ENCODE measurements at places on chromosomes 16 and 17.

- DNase-seq, result no peak
Measured at GRCh38 chr16:71623597-71623996, 2.4 kb upstream of the MARVELD3 start.

DNA sequence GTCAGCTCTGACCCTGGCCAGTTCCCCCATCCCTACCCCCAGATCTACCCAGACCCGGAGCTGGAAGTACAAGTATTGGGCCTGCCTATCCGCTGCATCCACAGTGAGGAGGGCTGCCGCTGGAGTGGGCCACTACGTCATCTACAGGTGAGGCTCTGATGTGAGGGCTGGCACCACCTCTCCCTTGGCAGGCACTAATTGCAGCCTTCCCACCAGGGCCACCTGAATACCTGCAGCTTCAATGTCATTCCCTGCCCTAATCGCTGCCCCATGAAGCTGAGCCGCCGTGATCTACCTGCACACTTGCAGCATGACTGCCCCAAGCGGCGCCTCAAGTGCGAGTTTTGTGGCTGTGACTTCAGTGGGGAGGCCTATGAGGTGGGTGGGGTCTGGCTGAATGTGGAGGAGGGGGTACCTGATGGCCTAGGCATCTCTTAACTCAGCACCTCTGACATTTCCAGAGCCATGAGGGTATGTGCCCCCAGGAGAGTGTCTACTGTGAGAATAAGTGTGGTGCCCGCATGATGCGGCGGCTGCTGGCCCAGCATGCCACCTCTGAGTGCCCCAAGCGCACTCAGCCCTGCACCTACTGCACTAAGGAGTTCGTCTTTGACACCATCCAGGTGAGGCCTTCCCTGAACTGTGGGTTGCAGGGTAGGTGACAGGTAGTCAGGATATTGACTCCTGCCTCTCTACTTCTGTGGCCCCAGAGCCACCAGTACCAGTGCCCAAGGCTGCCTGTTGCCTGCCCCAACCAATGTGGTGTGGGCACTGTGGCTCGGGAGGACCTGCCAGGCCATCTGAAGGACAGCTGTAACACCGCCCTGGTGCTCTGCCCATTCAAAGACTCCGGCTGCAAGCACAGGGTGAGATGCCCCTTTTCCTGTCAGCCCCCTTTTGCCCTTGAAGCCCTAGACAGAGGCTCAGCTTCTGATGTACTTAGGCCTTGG, 4.3 kb downstream of the TRAF4 start:
- DNase-seq, result no peak

DNA sequence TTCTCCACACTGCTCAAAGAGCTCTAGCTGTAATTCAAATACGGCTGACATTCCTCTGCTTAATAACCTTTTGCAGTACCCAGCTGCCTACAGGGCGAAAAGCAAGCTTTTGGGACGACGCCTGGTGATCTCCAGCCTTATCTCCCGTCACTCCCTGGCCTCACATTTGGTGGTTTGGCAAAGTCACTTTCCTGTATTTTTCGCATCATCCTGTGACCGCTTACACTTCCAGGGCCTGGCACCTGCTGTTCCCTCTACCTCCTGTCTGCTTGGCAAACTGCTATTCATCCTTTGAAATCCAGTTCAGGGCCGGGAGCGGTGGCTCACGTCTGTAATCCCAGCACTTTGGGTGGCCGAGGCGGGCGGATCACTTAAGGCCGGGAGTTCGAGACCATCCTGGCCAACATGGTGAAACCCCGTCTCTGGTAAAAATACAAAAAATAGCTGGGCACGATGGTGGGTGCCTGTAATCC, 2.7 kb upstream of the BHLHA9 start:
- DNase-seq, result no peak

DNA sequence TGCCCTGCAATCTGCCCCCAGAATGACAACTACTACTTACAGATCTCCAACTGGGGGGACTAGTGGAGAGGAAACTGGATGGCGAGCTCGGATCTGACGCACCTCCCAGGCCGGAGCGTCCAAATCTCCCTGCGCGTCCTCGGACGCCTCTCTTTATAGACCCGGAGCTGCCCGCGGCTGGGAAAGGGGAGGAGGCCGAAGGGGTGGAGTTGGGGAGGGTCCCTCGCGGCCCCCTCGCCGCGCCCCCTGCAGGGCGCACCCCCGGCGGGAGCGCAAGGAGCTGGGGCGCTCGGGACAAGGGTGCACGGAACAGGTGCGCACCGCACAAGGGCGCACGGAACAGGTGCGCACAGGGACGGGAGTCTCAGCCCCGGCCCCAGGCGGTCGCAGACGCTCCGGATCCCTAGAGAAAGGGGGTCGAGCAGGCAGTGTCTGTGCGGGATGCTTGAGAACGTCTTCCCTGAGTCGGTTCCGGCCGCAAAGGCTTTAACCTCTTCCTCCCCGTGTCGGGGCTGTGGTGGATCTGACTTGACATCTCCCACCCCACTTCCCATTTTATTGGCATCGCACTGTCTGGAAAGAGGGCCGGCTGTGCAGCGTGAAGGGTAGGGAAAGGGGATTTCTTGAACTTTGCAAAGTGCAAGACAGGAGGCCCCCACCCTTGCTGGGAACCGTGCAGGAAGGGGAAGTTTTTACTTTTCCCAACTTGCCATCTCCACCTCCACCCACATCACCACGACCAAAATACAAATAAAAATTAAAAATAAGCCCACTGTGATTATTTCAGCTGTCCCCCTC, at the start of gene MYH11:
Gene MYH11 (minus strand): TSS at position 128 of the 798 bp plus-strand sequence. CDS start 18,776 bp downstream, outside the sequence.
- DNase-seq, result no peak

DNA sequence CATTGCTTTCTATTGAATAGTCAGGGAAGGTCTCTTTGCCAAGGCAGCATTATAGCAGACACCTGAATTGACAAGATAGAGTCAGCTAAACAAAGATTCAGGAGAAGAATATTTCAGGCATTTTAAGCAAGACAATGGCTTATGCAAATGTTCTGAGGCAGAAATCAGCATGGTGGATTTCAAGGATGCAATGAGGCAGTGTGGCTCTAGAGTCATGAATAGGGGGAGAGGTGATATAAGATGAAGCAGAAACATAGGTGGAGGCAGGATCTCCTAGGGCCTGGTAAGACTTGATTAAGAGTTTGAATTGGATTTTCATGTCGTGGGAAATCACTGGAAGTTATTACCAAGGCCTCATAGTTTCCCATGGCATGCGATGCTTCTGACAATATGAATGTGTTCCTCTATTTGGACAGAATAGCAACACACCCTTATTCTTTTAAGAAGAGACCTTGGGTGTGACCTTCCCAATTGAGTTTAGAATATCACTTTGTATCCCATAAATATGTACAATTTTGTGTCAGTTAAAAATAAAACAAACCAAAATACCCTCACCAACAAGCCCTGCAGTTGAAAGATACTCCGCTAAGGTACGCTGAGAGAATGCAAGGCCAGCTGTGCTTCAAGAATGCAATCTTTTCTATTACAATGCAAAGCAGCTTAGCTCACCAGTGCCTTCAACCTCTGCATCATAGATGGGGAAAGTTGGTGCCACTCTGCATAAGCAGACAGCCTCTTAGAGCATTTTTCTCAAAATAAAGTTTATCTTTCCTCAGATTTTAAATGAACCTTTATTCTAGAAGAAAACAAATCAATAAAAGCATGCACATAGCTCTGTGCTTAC, 139.6 kb upstream of the SALL1 start:
- no peak for DNase-seq

DNA sequence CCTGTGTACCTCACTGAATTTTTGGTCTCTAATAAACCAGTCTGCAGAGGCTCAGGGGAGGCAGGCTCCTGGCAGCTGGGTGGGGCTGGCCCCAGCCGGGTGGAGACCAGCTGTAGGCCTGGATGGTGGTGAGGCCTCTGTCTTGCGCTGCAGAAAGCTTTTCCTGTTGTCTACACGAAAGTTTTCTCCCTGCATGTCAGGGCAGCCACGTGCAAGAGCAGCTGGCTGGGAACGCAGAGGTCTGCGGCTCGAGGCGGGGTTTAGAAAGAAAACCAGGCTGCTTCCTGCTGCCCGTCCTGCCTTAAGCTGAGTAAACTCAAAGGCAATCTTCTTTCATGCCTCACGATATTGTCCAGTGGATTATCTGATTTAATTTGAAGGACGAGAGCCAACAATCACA, 2.4 kb downstream of the SERPINF1 start:
- peak; percentile 88 for DNase-seq

GRCh38 chr16:7501868-7502267, 169.2 kb downstream of the RBFOX1 start:
- DNase-seq, result no peak

DNA sequence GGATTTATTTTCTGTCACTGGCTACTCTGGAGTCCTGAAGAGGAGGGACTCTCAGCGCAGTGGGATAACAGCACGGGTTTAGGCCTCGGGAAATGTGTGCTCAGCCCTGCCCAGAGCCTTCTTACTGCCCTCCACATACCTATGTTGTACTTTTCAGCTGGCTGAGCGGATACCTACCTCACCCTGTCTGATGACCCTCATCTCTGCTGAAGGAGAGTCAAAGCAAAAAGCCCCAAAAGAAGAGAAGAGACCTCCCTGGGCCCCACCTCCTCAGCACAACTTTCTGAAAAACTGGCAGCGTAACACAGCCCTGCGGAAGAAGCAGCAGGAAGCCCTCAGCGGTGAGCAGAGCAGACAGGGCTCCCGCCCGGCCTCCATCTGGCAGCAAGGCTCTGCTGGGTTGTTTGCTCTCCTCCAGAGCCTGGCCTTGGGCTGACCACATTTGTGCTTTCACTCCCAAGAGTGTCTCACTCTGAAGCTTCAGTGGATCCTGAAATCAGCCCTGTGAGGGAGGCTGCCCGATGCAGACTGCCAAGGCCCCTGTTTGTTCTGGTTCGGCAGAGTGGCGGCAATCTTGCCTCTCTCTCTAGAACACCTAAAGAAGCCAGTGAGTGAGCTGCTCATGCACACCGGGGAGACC, 10.3 kb downstream of the MYCBPAP start:
- no peak for DNase-seq

DNA sequence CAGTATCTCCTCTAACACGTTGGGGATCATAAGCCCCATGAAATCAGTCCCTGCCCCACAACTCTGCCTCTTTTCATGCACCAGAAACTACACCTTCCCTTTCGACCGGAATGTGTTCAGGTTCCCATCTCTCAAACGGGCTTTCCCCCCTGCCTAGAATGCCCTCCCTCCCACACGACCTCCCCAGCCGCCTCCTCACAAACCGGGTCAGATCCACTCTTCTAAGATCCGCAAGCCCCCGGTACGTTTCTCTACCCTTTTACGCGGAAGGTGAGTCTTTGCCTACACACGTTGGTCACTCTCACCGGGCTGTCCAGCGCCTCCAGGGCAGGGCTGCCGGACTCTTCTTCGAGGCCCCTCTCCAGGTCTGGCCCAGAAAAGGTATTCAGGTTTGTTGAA, 708 bp downstream of the DHX33 start:
- no peak for DNase-seq

All from GM03348 (cell line).